Effector CD8-positive, alpha-beta T cell (primary cell): ENCODE measurements at places on chromosomes 5 and 9.

- DNase-seq, result no peak
Measured at GRCh38 chr5:109156885-109157284, 252.9 kb downstream of the PJA2 start.

DNA sequence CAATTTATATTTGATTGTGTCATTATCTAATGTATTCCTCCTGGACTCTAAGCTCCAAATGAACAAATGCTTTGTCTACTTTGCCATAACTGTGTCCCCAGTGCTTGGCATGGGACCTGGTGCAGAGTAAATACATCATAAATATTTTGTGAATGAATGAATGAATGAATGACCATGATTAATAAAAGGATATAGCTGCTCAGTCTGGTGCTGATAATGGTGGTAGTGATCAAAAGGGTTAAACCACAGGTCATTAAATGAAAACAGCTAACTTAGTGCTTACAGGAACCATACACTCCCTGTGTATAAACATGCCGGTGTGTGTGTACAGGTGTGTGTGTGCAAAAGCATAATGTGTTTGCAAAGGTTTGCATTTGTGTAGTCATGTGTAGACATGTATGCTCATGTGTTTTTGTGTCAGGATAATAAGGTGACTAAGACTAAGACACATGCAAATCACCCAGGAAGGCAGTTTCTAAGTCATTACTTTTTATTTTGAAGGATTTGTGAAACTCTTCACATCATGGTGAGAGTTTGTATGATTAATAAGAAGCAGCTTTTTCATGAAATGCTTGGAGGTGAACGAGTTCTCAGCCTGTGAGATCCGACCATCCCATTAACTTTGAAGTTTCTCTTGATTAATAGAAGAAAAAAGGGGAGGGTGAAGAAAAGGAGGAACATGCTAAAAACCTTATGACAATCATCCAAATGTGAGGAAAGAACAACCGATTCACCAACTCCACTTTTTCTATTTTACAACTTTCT, 24.6 kb downstream of the SPARC start:
- no peak for DNase-seq

DNA sequence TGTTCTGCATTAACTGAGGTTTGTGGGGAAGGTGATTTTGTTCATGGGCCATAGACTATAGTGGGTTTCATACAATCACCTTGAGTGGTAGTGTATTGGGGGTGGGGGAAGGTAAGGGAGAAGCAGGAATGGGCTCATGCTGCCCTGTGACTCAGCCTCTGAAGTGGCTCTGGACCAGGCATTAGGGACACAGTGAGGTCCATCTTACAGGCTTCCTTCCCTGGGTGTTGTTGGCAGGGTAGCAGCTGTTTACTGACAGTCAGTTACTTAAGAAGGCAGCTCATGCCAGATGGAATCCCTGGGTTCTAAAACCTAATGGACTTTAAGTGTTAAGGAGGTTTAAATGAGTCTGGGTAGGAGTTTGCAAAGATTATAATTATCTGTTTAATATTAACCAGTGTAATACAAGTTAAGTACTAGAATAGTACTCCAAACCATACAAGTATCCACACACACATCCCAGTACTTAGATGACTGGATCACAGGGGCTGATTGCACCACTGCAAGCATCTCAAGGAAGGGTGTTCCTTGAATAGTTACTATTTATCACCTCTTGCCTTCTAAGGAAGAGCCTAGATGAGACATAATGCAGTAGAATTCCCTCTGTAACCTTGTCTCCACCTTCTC, 59.3 kb downstream of the CAST start:
- no peak for DNase-seq

- DNase-seq, result no peak
Measured at GRCh38 chr9:135281791-135282737, 194.6 kb downstream of the OLFM1 start.

DNA sequence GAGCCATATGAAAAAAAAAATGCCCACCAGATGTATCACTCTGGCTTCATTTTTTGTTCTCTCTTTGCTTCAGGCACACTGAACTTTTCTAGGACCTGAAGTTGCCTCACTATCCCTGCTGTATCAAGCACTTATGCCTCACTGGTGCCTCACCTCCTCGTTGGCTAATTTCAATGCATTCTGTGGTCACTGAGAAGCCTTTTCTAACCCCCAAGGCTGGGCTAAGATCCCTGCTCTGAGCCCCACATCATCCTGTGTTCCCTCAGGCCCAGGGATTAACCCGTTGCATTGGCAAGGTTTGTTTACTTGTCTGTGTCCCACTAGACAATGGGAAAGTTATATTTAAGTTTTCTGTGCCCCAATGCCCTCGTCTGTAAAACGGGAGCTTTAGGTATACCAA, 362.7 kb downstream of the OSTF1 start:
- DNase-seq, result no peak

- no peak for DNase-seq
Measured at GRCh38 chr5:35182910-35183535, 47.3 kb downstream of the PRLR start.

DNA sequence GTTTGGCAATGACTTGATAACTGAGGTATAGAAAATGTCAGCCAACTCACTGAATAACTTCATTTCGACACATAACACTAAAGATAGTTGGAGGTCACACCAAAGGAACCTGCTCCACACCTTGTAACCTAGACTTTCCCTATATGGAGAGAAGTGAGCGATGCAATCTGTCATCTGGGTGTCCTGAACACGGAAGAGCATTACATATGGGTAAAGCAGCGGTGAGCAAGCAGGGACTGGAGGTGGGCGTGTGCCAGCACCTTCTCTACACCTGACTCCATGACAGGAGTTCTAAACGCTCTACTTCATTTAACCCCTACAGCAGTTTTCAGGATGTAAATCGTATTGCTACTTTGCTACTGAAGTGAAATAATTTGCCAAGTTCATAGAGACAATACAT, 152.8 kb downstream of the SLC12A2 start:
- DNase-seq, result no peak

DNA sequence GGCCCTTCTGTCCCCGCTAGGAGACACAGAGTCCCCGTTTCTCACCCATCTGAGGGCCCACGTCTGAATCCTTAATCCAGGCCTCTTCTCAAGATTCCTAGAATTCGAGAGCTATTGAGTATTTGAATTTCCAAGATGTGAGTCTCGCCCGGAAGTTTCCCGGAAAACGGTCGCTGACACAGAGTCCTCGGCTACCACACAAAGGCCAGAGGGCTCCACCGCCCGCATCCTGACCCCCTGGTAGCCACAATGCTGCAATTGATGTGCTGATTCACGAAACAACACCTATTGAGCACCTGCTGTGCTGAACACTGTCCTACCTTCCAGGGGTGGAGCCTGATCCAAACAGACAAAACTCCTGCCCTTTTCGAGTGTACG, 670 bp upstream of the FBP1 start:
- no peak for DNase-seq

- no peak for DNase-seq
Measured at GRCh38 chr5:108521841-108522506, 140.1 kb upstream of the FBXL17 start.
